Stimulated activated CD8-positive, alpha-beta memory T cell treated with anti-CD3 and anti-CD28 coated beads, Interleukin-15, amount 100 ng/mL, for 48 hours (primary cell): ENCODE measurements at places on chromosomes 1 and 21.

GRCh38 chr1:51313961-51314777, 16.2 kb downstream of the TTC39A start:
- DNase-seq: no peak

- DNase-seq: no peak
These were observed 2.1 kb downstream of the GUK1 start for GRCh38 chr1:228142155-228142691.

DNA sequence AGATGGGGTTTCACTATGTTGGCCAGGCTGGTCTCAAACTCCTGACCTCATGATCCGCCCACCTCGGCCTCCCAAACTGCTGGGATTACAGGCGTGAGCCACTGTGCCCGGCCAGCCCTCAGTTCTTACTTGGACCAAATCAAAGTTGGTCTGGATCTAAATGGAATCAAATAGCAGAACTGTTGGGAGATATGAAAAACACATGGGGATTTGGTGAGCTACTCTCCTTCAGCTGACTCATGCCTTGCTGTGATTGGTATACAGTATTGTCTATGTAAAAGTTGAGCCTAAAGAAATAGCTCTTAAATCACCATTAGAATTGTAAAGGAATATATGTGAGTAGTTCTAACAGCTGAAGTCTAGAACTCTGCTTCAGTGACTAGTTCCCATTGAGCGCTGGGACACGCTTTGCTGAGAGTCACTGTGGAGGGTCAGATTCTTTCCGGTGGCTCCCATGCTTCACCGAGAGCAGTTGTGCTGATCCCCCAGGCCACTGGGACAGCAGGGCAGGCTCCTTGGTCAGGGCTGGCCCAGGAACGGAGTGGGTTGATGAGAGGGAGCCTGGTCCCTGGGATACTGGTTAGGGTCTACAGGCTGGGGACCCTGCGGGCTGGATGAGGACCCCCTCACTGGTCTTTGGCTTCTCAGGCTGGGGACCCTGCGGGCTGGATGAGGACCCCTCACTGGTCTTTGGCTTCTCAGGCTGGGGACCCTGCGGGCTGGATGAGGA, 14.0 kb downstream of the PKNOX1 start:
- no peak for DNase-seq

DNA sequence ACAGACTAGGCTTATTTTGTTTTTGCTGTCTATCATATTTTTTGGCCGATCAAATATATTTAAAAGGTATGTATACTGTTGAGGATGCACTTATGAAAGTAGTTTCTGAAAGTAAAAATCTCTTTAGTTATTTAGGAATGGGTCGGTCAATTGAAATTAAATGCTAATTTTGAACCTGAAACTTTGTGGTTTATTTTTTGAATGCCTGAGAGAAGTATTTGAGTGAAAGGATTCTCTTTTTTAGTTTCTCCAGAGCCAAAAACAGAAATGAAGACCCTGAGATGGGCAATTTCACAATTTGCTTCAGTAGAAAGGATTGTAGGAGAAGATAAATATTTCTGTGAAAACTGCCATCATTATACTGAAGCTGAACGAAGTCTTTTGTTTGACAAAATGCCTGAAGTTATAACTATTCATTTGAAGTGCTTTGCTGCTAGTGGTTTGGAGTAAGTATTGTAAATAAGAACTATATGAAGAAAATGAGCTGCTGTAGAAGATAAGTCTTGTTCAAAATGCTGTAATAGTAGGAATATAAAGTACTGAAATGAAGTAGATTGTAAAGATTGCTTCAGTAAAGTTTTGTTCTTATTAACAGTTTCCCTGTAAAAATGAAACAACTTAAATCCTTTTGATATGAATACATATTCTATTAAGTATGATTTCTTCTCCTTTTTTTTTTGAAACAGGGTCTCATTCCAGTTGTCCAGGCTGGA, 11.5 kb downstream of the USP1 start:
- no peak for DNase-seq

DNA sequence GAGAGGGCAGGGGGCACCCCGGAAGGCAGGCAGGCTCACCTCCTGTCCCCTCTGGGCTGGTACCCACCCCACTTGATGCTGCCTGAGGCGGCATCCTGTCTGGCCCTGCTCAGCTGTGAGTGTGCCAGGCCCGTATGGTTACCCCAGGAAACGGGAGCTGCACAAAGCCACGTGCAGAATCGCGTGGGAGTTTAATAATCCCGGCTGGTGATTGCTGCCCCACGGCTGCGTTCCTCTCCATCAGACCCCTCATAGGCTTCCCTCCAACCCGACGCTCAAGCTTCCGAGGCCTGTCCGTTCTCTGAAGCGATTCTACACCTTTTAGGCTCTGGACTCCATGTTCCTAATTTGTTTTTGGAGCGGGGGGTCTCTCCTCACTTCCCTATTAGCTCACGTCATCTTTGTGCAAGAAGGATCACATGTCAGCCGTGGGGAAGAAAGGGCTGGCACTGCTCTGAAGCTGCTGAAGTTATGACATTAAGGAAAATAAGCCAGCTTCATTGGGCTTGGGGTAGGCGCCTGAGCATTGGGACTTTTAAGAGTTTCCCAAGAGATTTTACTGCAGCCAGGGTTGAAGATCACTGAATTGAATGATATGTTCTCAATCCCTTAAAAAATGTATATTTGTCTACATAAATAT, 1.1 kb upstream of the B3GALT5 start:
- DNase-seq: no peak

DNA sequence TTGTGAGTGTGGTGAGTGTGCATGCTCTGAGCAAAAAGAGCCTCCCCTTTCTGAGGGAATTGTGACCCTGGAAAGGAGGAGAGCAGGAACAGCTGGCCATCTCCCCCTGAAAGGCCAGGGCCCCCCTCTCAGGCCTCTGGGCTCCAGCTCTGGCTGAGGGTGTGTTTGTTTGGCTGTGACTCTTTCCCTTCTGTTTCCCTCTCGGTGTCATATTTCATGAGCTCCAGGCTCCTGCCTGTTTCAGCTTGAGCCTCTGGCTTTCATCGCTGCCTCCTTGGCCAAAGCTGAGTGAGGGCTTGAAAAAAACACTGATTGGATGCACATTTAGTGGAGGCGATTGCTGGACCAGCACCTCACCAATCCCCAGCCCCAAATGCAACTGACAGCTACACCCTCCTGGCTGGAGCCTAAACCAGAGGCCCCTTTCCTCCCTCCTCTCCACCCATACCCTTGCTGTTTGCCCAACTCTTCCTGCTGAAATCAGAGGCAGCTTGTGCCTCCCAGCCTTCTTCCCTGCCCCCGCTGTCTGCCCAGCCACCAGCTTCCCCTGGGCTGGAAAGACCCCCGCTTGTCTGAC, 64.1 kb downstream of the DDR2 start:
- no peak for DNase-seq

- DNase-seq: no peak
These were observed 58.0 kb downstream of the HIVEP3 start for GRCh38 chr1:41860771-41861170.

DNA sequence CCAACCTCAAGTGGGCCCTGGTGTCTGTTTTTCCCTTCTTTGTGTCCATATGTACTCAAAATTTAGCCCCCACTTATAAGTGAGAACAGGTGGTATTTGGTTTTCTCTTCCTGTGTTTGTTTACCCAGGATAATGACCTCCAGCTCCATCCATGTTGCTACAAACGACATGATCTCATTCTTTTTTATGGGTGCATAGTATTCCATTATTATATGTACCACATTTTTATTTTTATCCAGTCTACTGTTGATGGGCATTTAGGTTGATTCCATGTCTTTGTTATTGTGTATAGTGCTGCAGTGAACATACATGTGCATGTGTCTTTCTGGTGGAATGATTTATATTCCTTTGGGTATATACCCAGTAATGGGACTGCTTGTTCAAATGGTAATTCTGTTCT, 27.6 kb downstream of the FCRL3 start:
- DNase-seq: no peak

DNA sequence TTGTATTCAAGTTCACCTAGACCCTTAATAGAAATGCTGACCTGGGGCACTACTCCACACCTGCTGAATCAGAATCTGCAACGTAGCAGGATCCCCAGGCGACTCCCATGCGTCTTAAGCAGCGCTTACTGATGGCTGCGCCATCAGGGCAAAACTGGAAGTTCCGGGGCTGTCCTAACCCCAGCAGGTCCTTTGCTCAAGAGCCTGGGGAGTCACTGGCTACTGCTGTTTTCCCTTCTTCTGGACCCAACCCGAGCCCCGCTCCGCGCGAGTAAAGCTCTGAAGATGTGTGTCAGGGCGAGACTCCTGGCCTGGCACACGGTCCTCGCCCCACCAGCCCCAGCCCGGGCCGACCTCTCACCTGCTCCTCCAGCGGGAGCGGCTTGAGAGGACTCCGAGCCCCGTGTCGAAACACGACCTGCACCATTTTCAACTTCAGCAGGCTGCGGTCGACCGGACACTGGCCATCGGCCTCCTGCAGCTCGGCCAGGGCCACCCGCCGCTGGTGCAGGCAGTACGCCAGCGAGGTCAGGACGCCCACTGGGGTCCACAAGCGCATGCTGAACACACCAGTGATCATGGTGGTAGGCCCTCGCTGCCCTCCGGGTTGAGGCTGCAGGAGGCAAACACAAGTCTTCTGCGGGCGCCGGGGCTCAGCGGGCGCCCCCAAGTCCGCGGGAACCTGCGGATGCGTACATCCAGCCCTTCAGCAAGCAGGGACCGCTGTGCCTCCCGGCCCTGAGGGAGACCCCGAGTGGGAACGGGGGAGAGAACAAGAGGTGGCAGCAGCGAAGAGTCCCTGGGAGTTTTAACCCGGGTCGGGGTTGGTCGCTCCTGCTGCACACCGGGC, 630 bp downstream of the ACP6 start:
- no peak for DNase-seq

GRCh38 chr1:233721004-233721595, 107.2 kb downstream of the KCNK1 start:
- DNase-seq: no peak

DNA sequence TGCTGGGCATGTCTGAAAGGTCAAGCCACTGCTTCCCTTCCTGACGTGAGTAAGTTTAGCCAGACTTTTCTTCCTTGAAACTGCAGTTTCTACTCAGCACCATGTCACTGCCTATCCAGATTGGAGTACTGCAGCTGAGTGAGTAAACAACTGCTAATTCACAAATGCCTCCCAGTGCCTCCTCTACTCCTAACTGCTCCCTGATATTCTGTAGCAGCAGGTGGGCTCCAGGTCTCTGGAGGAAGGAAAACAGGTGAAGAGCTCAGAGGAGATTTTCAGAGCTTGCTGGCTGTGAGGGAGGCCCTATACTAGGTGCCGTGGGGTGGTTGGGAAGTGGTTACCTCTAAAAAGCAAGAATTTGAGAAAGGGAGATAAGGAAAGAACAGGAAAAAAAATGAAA, 96.5 kb downstream of the KIF14 start:
- no peak for DNase-seq

- DNase-seq: no peak
These were observed 93.2 kb downstream of the PAX7 start for GRCh38 chr1:18723701-18724411.
